ENCODE measurements at places on chromosomes 1 and 21. TPM values are rescaled to one million over a fixed set of nuclear protein-coding genes. Genes with fewer than 3 reads are reported as not detected.

The GJB3 gene
- 160 TPM for total RNA-seq

The XCL1 gene
- not detected for total RNA-seq

The BROX gene
- total RNA-seq: 36.6 TPM

The LAPTM5 gene
- 0.21 TPM for total RNA-seq

The GNAT2 gene
- 0.64 TPM for total RNA-seq

The LAMC1 gene
- 146 TPM for total RNA-seq

The USF1 gene
- total RNA-seq: 33.5 TPM

The ZFP69B gene
- 2.2 TPM for total RNA-seq

The H3-3A gene
- total RNA-seq: 109 TPM

The OLFML2B gene
- not detected for total RNA-seq

The MFSD2A gene
- total RNA-seq: 17.8 TPM

The KRTAP19-3 gene
- total RNA-seq: not detected

The MYBPH gene
- total RNA-seq: not detected

The OR2AK2 gene
- total RNA-seq: not detected

The TTC22 gene
- total RNA-seq: 16.8 TPM

The UBE2G2 gene
- 55.4 TPM for total RNA-seq

The OR6N1 gene
- total RNA-seq: not detected

The DCST1 gene
- total RNA-seq: not detected

The CRP gene
- not detected for total RNA-seq

Data from tracheal epithelial cell (primary cell).